ENCODE measurements at places on chromosomes 1 and 21.

- DNase-seq: no peak
These were observed 202.0 kb downstream of the PBX1 start for GRCh38 chr1:164761009-164761408.

GRCh38 chr1:168050880-168051279 lies 85.8 kb downstream of the GPR161 start:
- DNase-seq: no peak

- DNase-seq: no peak
These were observed 12.9 kb downstream of the DESI2 start for GRCh38 chr1:244665771-244666217.

DNA sequence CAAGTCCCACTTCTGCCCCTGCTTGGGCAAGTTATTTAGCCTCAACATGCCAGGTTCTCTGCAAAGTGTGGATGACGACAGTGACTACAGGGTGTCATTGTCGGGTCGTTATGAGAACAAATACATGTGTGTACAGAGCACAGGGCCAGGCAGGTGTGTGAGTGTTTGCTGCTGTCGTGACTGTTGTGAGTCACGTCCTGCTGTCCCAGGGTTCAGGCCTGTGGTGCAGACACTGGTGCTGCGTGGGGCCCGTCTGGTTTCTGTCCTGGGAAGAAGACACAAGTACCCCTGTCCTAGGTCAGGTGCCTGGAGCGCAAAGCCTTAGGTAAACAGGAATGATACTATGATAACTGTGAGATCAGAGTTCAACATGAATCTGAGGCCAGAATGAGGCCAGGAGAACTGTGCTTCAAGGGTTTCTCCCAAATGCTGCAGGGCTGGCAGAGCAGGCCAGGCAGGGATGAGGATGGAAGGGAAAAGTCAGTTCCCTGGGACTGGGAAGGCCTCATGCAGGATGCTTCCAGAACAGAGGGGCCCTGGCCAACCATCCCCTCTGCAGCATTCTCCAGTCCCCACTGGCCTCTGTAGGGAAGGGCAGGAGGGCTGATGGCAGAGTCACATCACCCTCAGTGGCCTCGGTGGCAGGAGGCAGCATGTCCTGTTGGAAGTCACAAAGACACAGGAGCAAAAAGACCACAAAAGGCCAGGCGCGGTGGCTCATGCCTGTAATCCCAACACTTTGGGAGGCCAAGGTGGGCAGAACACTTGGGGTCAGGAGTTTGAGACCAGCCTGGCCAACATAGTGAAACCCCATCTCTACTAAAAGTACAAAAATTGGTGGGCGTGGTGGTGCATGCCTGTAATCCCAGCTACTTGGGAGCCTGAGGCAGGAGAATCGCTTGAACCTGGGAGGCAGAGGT lies 15.7 kb downstream of the GPR157 start:
- no peak for DNase-seq

DNA sequence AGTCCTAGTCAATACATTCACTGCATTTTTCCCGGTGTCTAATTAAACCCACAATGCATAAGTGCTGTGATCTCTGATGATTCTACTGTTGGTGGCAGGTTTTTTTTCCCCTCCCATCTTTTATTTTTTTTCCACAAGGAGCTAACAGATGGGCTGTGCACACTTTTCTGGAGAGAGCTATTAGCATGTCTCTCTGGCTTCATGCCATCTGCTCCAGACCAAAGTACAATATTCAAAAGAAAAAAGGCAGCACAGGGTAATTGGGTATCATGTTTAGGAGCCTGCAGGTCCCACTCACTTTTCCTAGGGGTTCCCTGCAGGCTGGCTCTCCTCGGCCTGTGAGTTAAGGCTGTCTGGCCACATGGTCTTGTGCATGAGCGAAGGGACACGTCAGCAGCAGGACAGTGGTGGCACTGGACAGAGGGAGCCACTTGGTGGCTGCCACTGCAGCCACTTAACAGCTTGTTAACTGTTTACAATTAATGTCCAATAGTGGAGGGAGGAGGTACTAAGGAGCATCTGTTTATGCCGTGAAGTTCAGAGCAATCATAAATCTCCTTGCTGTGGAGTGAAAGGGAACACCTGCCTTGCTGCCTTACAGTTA lies 53.5 kb upstream of the C8B start:
- peak; percentile 87 for DNase-seq

GRCh38 chr1:23436520-23437354 lies 12.2 kb upstream of the TCEA3 start:
- no peak for DNase-seq

- no peak for DNase-seq
These were observed 560.8 kb downstream of the NEGR1 start for GRCh38 chr1:71721532-71721931.

All from NCI-H524 (cell line).